ENCODE measurements at places on chromosomes 6 and 20.

DNA sequence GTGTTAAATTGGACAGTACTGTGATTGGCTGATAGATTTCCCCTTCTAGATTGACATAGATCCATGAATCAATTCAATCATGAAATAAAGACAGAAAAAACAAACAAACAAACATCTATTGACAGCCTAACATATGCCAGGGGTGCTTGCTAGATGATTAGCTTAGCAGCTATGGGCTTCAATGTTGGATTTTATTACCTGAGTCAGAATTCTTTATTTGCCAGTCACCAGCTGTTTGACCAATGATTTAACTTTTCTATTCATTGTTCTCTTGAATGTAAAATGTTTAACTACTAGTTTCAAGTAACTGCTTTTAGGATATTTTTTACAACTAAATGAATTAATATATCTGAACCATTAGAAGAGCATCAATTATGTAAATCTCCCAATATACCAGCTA, 901.3 kb upstream of the CITED2 start:
- no peak for DNase-seq

DNA sequence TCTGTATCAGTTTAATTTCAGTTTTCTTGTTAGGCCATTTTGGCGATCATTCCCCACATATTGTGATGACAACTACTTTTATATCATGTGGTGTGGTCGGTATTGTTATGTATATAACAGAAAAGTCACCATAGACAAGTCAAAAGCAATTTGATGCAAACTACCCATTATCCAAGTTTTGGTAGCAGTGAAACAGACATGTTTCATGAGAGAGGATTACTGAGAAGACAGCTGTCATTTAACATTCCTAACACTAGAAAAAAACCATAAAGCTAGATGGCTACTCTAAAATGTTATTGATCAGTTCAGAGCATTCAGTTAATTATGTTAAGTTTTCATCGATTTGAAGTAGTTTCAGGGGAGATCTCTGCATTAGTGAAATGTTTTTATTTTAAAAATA, 462.1 kb upstream of the SOX4 start:
- DNase-seq, result no peak

DNA sequence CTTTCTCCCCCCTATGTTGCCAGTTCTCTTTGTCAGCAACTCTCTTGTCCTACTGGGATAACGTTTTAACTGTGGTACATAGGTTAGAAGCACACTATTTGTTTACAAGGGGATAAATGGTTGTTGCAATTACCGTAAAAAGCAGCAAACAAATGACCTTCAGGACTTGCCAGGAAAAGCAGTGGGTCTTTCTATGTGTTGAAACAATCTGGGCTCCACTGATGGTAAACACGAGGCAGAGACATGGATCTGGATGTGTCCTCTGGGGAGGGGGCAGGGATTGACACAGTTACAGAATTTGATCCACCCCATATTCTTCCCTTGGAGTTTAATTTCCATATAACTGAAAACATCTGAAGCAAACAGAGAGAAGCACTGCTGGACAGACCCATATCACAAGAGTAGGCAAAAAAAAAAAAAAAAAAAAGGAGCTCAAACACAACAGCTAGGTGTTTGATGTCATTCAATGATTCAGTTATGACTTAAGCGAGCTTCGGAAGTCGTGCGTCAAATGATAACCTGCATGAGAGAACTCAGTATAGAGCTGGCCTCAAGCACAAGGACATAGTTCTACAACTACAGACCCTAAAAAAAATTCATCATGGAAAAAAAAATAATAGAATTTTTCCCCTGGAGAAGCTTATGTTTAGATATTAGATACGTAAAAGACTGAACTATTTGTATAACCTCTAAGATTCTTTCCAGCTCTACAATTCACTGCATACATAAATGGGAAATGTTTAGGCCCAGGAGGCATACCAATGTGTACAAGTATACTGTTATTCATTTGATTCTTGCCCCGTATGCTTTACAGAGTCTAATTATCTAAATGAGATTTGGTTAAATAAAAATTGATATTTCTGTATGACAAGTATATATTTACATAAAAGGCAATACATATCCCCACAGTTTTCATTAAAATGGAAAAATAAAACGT, 127.7 kb downstream of the ALDH8A1 start:
- no peak for DNase-seq

GRCh38 chr6:155146205-155146604, 117.6 kb upstream of the CLDN20 start:
- DNase-seq, result no peak

DNA sequence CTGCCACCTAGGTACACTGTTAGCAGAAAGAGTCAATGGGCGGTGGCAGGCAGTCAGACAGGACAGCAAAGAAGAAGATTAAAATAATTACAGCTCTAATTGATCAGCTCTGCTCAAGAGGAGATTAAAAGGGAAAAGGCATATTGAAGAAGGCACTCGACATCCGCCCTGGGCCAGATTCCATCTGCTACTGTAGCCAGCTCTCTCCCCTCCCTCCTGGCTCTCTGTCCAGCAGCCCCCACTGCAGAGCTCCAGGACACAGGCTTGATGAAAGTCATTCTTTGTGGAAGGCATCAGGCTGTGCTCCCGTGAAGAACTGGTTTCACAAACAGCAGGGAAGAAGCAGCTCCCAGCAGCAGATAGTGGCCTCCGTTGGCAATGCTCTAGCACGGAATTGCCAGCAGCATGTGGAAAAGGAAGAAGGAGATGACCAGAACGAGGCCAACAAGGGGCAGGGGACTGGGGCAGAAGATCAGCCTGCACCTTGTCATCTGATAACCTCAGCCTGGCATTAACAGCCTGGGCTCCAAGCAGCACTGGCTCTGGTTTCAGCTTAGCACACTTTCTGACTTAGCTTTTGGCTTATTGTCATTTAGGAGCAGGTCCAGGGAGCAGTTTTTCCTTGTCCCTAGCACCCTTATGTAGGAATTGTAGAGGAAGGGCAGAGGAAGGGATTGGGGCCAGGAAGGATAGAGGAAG, 465.9 kb downstream of the KIF16B start:
- no peak for DNase-seq

Data from stimulated activated CD4-positive, alpha-beta T cell treated with anti-CD3 and anti-CD28 coated beads, Interleukin-15, amount 100 ng/mL, for 48 hours (primary cell).